ENCODE measurements at places on chromosomes 12 and 14. TPM values are rescaled to one million over a fixed set of nuclear protein-coding genes. Genes with fewer than 3 reads are reported as not detected.

DNA sequence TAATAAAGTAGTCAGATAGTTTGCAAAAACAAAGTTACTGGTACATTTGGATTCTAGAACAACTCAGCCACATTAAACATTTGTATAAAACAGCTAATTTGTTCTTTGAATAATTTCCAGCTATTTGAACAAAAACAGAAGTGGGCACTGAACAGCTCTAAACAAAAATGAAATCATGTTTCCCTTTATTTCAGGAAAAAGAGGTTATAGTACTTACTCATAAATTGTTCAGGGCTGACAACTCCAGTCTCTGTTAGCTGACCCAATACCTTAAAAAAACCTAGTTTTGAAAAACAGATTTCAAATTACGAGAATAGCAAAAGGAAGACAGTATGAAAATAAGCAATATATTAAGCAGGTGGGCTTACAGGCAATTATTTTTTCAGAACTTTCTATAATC is 8.2 kb downstream of the GNPNAT1 start:
- DNase-seq: no peak

GRCh38 chr12:10393291-10393690 is 3.5 kb upstream of the KLRK1 start:
- DNase-seq: no peak

GRCh38 chr12:52606096-52606495 is 4.8 kb upstream of the KRT72 start:
- no peak for DNase-seq

The HAL gene
- total RNA-seq: 1.0 TPM

All from mucosa of descending colon (tissue), 3 donors.